ENCODE measurements at places on chromosomes 4 and X. TPM values are rescaled to one million over a fixed set of nuclear protein-coding genes. Genes with fewer than 3 reads are reported as not detected.

Gene GABRG1
- total RNA-seq = not detected

- DNase-seq = no peak
These were observed 5.6 kb downstream of the HAND2 start for GRCh38 chr4:173524218-173525117.

GRCh38 chr4:73021634-73022033, 47.9 kb downstream of the COX18 start:
- no peak for DNase-seq

DNA sequence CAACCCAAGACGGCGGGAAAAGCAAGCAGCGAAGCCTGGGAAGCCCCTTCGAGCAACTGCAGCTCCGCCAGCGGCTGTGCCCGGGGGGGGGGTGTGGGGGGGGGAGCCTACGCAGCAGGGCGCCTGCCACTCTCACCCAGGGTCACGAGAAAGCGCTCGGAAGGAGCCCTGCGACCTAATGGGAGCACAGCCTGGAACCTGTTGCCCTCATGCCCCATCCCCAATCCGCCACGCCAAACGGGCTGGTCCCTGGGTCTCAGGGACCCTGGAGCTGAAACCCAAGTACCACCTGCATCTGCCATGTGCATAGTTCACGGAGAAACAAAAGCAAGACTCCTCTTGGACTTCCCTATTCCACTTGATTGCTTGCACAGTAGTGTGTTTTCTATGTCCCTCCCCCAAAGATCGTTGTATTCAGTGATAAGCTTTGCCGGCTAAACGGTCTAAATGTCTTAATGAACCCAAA, 359 bp upstream of the GAB3 start:
- DNase-seq = no peak

- no peak for DNase-seq
These were observed 115.1 kb upstream of the SMIM10 start for GRCh38 chrX:134875671-134876070.

Gene MND1
- total RNA-seq = not detected

Gene EXOC1L
- total RNA-seq = not detected

GRCh38 chr4:93879919-93880318, 51.4 kb downstream of the ATOH1 start:
- no peak for DNase-seq

GRCh38 chr4:26343038-26343398, 22.2 kb downstream of the RBPJ start:
- no peak for DNase-seq

Gene S100P
- 20.3 TPM for total RNA-seq

Gene SEC31A
- total RNA-seq = 166 TPM

Gene DMP1
- not detected for total RNA-seq

Measured in lower leg skin (tissue), 4 donors.